G401 (cell line): ENCODE measurements at places on chromosomes 3 and 15. TPM values are rescaled to one million over a fixed set of nuclear protein-coding genes. Genes with fewer than 3 reads are reported as not detected.

The SPINK8 gene
- total RNA-seq: not detected in 2 replicates

The ACKR2 gene
- total RNA-seq: not detected in 2 replicates

The GABRA5 gene
- 159 and 239 TPM in 2 replicates for total RNA-seq

The KLHL40 gene
- total RNA-seq: not detected in 2 replicates

The CCR4 gene
- total RNA-seq: 0.06 and 0.07 TPM in 2 replicates

The IQCB1 gene
- 7.4 and 14.3 TPM in 2 replicates for total RNA-seq

DNA sequence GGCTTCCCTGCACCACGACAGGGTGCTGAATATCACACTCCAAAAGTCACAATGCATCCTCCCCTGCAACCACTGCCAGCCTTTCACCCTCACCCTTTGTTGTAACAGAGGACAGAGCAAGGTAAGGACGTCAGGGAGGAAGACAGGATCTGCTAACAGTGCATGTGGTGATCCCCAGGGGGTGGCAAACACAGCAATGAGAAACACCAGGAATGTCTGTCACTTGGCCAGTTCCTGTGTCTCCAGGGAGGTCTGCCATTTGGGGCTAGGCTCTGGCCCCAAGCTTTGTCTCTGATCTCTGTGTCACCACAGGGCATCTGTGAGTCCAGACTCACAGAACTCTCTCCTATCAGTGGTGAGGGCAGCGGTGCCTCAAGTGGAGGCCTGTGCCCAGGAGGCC is 54.3 kb upstream of the SLC24A5 start:
- DNase-seq: no peak

GRCh38 chr15:62047282-62047827 is 12.9 kb downstream of the VPS13C start:
- DNase-seq: no peak

GRCh38 chr3:36698314-36698713 is 66.0 kb downstream of the DCLK3 start:
- no peak for DNase-seq

DNA sequence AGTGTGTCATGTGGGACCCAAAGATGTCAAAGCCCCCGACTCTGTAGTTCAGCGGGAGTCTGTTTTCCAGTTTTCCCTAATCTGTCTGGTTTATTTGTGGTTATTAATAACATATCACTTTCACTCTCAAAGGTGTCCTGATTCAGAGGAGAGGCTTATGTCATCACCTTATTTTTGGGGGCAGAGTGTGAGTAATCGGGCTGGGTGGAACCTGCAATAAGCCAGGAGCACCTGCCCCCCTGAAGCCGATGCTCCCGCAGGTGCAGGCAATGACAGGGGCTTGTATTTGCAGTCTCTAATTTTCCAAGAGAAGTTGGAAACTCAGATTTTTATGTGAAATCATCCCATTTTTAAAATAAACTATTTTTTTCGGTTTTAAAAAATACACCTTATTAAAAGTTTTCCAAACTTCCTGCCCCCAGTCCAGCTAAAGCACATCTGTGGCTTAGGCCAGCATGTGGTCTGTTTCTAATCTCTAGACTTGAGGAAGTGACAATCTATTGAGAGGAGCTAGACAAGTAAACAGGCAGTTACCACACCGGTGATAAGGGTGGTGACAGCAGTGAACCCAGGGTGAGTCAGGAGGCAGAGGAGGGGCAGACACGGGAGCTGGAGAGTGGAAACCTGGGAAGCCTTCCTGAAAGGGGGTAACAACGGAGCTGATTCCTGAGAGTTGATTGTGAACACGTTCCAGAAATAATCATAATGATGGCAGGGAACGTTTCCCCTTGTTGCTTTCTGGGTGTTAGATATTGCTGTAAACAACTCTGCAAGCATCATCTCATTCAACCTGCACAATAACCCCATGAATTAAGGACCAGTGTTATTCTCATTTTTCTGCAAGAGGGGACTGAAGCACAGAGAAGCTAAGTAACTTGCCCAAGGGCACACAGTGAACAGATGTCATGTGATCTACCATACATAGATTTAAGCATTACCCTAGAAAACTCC is 37.2 kb downstream of the BHLHE40 start:
- no peak for DNase-seq

DNA sequence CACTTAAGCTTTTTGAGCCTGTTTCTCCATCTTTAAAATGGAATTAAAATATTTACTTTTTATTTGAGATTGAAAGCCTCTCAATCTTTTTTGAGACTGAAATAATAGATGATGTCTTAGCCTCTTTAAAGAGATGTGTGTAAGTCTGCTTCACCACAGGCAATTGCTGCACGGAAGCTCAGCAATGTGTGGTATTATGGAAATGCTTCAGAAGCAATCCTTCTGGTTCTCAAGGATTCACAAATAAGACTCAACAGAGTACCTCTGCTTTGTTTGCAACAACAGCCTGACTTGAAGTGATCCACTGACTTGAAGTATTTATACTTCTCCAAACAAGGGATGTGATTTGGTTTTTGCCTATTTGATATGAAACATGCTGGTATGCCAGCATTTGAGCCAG is 332.0 kb upstream of the RASGRP1 start:
- no peak for DNase-seq

- DNase-seq: no peak
Measured at GRCh38 chr3:147945968-147946519, 536.9 kb downstream of the ZIC1 start.

- DNase-seq: no peak
Measured at GRCh38 chr3:172717493-172718088, 6.7 kb upstream of the NCEH1 start.

DNA sequence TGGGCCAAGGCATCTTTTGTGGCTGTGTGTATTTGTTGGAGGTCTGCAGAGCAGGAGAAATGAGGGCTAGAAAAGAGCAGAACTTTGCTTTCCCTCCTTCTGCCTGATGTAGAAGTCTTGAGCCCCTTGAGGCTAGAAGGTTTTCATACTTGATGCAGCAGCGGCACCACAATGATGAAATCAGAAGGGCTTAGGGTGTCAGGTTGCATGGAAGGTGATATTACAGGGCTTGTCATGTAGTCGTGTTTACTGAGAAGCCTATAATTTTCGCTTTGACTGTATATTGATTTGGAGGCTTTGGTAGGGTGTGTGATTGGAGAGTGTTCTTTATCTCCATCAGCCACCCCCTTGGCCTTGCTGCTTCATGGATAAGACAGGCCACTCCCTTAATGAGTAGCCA is 339.8 kb downstream of the THSD4 start:
- no peak for DNase-seq

GRCh38 chr3:187064210-187065115 is 74.8 kb downstream of the RPL39L start:
- no peak for DNase-seq

GRCh38 chr15:88908697-88909621 is 4.2 kb downstream of the MFGE8 start:
- no peak for DNase-seq

GRCh38 chr3:39158148-39158715 is 4.8 kb upstream of the CSRNP1 start:
- no peak for DNase-seq

GRCh38 chr3:4642611-4643010 is 149.5 kb downstream of the ITPR1 start:
- no peak for DNase-seq

- DNase-seq: no peak
Measured at GRCh38 chr3:122343654-122344053, 18.6 kb downstream of the CSTA start.

DNA sequence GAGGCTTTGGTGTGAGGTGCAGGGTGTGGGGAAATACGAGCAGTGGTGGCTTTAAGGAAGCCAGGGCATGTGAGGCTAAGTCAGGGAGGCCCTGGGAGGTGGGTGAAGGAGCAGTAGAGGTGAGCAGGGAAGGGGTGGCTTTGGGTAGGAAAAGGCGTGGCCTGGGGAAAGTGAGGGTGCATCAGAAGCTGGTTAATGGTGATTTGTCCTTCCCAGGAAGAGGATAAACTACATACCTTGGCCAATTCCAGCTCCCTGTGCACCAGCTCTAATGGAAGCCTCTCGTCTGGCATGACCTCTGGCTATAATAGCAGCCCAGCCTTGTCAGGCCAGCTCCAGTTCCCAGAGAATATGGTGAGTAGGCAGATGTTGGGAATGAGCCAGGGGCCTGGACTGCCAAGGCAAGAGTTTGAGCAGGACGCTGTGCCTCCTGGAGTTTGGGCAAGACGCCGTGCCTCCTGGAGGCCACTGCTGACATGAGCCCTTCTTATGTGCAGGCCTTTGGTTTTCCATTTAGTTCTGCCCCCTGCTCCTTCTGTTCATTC is 41.3 kb downstream of the CDAN1 start:
- no peak for DNase-seq

GRCh38 chr3:108071368-108071767 is 19.5 kb downstream of the CD47 start:
- DNase-seq: no peak

- DNase-seq: no peak
Measured at GRCh38 chr3:46100812-46101211, 73.5 kb upstream of the XCR1 start.

DNA sequence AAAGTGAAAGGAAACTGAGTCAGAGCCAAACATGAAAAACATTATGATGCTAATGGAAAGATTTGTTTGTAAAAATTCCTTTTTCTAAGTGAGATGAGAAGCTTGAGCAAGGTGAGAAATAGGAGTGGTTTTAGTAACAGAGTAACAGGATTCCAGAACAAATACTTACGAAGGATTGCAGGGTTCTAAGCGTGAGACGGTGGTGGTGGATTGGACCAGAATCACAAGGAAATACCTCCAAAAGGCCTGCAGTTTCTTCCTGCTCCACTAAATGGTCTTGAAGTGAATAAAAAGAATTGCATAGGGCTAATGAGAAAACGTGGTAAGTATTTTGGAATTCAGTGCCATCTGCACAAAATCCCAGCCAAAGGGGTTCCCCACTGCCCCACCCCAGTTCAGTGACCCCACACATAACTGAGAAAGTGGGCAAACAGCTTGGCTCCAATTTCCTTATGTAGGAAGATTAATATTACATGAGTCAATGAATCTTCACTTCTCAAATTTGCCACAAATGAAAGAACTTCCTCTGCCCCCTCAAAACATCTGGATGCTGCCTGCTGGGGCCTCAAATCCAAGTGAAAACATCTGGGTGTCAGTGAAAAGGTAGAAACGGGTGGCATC is 283.8 kb upstream of the NR2F2 start:
- no peak for DNase-seq

DNA sequence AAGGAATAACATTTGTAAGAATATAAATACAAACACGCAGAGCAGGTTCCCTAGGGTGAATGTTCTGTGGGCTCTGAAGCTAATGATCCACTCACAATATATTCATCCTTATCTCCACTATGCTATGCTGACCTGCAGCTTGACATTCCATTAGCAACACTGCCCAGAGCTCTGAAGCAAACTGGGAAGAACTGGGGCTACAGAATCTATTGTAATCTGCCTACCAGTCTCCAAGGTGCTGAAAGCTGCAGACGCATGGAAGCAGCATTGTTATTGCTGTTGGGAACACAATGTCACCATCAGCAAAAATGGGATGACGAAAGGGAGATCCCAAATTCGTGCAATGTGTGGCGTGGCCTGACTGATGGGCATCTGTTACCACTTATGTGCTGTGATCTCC is 316.7 kb upstream of the RORA start:
- no peak for DNase-seq

DNA sequence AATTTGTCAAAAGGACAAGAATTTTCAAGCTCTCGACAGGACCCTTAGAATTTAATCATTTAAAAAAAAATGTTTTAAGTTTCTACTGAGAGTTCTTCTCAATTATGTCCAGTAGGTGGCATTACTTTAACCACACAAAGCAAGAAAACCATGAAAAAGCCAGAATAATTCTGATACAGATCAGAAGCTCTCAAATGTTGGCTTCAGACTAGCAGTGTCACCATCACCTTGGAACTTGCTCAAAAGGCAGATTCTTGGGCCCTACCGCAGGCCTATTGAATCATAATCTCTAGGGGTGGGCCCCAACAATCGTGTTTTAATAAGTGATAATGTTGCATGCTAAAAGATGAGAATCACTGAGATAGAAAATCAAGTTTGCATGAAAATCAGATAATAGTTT is 99.5 kb upstream of the KCNMB2 start:
- DNase-seq: peak; percentile 35

DNA sequence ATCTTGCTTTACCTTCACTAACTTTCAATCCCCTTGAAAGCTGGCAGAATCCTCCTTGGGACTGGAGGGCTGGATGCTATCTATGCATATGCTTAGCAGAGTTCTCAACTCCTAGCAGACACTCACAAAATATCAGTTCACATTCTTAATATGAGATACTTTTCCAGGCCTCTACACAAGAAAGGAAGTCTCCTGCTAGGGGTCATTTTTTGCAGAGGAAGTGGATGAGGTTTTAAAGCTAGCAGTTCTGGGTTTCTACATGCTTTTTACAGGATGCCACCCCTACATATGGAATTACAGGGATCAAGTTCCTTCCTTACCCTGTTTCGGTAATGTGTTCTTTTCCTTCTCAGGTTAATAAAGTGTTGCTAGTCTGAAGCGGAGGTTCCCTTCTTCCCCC is 206.3 kb upstream of the TP63 start:
- DNase-seq: no peak

GRCh38 chr3:107498646-107499045 is 24.1 kb upstream of the BBX start:
- no peak for DNase-seq

GRCh38 chr3:126858887-126859286 is 124.0 kb upstream of the PLXNA1 start:
- DNase-seq: peak; percentile 81

- DNase-seq: no peak
Measured at GRCh38 chr15:86444527-86444926, 364.9 kb downstream of the AGBL1 start.

DNA sequence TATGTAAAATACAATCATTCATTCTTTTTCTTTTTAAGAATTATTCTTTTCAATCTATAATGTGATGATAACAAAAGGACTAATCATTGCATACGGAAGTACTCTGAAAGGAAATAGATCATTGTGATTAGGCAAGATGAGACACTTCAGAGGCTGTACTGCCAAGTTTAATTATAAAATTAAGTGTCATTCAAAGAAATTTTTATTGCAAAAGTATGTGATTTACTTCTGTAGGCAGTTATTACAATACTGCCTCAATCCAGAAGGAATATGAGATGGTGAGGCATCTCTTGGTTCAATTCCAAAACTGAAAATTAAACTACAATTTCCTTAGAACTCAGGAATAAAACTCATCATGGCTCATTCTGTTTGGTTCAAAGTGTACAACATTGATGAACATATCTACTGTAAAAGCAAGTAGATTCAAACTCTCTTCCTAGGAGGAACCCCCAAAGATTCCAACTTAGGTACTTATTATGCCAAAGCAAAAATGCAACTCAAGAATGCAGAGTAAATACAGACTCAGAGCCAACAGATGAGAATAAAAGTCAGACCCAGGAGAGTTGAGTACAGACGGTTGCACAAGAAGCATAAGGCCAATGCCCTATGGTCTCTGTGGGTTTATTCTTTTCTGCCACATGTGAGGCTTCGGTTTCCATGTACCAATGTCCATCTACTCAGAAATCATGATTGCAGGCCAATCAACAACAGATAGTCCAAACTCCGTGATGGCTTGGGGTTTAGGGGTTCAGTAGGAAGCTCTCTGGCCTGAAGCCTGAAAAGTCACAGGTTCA is 118.5 kb upstream of the WNT5A start:
- DNase-seq: no peak

DNA sequence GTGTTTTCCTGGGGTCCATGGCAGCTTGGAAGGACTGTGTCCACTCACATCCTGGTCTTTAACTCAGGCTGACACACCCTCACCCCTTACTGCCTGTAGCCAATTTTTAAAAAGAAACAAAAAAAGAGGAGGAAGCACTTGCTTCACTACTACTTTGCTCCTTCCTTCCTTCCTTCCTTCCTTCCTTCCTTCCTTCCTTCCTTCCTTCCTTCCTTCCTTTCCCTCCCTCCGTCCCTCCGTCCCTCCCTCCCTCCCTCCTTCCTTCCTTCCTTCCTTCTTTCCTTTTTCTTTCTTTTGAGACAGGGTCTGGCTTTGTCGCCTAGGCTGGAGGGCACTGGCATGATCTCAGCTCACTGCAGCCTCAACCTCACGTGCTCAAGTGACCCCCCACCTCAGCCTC is 25.5 kb upstream of the AKAP13 start:
- no peak for DNase-seq
